Type B pancreatic cell (in vitro differentiated cells): ENCODE measurements at places on chromosomes 2 and 18. TPM values are rescaled to one million over a fixed set of nuclear protein-coding genes. Genes with fewer than 3 reads are reported as not detected.

The PLCL1 gene
- 2.0 and 4.4 TPM in 2 replicates for total RNA-seq

DNA sequence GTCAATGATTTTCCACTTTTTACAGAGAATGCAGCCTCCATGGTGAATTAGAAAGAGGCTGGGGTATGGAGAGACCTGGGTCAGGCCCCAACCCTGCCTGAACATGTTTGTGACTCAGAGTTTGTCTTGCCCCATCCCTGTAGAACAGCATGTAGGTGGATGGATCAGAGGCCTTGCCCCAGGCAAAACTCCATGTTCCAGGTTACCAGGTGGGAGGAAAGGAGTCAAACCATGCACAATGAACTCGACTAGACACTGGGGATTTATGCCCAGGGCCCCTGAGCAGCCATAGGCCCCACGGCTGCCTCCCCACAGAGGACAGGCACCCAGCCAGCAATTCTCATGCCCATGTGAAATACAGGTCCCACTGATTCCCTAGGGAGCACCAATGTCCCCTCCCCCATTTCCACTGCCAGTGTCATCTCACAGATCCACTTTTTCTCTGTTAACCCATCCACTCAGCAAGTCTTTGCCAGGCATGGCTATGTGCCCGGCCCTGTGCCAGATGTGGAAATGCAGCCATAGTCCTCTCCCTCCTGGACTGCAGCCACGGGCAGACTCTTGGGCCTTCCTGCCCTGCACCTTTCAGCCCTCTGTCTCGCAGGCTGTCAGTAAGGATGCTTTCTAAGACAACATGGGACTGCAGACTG, 737.8 kb upstream of the HS6ST1 start:
- no peak for DNase-seq

The SERPINB13 gene
- total RNA-seq, result 3.7 and 5.9 TPM in 2 replicates

GRCh38 chr18:73880387-73880786, 267.2 kb downstream of the FBXO15 start:
- DNase-seq, result no peak

- no peak for DNase-seq
These were observed 112.2 kb downstream of the CPO start for GRCh38 chr2:207051385-207051965.

The WIPF1 gene
- total RNA-seq, result 7.0 and 19.2 TPM in 2 replicates
